ENCODE measurements at places on chromosomes 12 and 14.

DNA sequence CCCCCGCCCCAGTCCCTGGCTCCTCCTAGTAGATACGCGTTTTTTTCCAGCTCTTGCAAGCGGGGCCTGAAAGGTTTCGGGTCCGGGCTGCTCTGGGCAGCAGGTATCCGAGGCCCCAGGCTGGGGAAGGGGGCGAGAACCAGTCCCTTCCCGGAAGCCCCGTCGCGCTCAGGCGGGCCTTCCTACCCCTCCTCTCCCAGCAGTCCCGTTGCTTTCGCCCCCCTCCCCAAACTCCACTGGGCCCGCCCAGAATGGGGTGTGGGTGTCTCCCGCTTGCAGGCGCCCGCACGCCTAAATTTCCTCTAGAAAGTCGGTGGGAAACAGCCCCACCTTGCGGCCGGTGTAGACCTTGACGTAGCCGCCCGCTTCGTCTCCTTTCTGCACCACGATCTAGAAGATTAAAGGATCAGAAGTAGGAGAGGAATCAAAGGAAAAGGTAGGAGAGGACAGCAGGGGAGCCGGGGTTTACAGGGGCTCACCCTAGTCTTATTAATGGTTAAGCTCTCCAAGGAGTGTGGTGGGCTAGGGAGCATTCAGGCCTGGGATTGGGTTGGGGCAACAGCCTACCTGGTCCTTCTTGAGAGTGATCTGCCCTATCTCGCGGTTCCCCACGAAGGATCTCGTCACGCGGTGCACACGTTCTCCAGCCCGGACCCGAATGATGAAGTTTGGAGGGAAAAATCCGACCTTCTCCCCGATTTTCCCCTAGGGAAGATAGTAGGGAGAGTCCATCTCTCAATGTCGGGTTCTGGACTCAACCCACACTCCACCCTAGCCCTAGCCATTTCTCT, 7.3 kb downstream of the STAC3 start:
- peak; percentile 88 for DNase-seq

- no peak for DNase-seq
These were observed 2.6 kb downstream of the TAS2R14 start for GRCh38 chr12:10936506-10936905.

GRCh38 chr14:65132855-65133254, 30.5 kb upstream of the MAX start:
- no peak for DNase-seq

DNA sequence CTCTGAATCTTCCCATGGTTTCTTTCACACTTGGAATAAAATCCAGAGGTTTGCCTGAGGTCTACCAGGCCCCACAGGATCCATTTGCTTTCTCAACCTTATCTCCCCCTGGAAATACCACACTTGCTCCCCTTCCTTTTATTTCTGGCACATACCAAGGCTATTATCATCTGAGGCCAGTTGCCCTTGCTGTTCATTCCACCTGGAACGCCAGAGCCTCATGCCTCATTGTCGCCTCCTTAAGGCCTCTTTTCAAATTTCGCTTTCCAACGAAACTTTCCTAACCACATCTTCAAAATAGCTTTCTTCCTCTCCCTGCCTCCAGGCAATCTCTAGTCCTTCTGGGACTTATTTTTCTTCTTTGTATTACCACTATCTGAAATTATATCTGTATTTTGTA, 11.2 kb upstream of the LRIG3 start:
- no peak for DNase-seq

- peak; percentile 38 for DNase-seq
These were observed 48.8 kb downstream of the NINJ2 start for GRCh38 chr12:614411-614970.

DNA sequence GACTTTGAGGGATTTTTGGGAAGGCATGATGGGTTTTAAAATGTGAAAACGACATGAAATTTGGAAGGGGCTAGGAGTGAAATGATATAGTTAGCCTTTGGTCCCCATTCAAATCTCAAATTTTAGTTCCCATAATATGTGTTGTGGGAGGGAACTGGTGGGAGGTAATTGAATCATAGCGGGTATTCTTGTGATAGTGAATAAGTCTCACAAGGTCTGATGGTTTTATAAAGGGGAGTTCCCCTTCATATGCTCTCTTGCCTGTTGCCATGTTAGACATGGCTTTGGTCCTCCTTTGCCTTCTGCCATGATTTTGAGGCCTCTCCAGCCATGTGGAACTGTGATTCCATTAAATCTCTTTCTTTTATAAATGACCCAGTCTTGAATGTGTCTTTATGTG, 72.8 kb downstream of the SLC16A7 start:
- no peak for DNase-seq

GRCh38 chr12:32820376-32820931, 64.8 kb upstream of the YARS2 start:
- no peak for DNase-seq

DNA sequence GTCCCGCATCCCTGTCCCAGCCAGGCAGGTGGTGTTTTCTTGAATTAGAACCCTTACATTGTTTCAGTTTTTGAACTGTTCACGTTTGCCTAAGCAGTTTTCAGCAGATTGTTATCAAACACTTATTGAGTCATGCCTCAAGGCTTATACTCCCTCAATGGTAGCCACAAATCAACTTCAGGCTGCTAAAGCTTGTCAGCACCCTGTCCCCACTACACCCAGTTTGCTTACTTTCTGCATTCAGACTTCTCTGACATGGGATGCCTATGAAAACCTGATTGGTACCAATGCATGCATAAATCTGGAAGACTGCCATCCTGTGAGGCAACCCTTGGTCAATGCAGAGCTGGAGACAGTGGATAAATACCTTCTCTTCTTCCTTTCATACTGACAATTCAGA, 225.4 kb downstream of the BTG1 start:
- DNase-seq = no peak

Measured in iPS-NIHi11 (cell line).